Sigmoid colon (tissue), 7 donors: ENCODE measurements at places on chromosomes 3 and 15.
A peak's percentile ranks its signal among the peaks of the same experiment; 100 is the strongest.

GRCh38 chr3:141526709-141527108 lies 39.9 kb downstream of the RASA2 start:
- DNase-seq: no peak

DNA sequence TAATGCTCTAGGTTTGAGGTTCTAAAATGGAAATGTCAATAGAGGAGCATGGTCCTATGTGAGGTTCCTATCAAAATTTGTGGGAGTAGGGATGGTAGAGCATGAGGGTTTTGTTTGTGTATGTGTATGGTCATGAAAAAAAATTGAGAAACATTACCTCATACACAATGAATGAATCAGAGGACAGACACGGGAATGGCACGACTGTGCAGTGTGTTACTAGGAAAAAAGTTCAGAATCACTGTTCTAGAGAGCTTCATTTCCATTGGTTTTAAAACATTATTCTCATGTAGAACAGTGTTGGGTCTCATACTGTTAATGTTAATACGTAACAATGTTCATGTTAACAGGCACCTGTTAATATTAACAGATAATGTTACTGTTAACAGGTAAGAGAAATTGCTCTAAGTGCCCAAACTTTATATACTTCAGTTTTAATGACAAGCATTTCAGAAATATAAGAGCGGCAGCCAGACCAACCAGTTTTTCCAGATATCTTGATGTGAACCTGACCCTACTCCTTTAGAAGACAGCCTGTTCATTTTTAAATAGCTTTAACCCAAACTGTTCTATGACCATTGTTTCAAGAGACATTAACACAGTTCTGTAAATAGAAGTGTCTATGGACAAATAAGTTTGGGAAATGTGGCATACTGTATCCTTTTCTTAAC lies 48.0 kb downstream of the SLC15A2 start:
- DNase-seq: no peak

GRCh38 chr15:58148633-58149445 lies 10.7 kb downstream of the AQP9 start:
- no peak for DNase-seq

DNA sequence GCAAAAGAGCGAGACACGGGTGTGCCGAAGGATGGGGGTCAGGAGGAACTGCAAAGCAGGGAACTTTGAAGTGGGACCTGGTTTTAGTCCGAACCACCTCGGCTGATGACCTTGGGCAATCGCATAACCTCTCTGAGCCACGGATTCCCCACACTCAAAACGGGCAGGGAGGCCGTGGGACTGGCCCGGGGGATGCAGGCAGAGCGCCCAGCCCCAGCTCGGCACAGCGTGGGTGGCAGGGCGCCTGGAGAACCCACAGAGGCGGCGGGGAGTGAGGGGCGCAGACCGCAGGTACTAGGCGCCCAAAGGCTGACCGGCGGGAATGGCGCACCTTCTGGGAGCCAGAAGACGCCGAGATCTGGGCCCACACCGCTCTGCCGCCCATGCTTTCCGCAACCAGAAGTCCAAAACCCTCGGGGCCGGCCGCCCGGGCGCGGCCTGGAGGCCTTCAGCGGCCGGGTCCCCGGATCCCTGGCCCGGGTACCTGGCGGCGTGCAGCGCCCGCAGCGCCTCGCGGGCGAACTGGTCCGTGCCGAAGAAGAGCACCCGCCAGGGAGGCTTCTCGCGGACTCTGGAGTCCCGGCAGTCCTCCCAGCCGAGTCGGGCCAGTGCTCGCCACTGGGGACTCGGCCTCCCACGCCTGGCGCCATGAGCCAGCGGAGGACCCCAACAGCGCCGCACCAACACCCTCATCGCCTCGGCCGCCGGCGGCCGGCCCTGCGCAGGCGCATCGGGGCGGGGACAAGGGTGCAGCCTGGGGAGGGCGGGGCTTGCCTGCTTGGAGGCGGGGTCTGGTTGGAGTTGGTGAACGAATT lies at the start of gene MTFMT:
MTFMT (minus strand) TSS at position 719 of the 815 bp plus-strand sequence; CDS start at position 693, 26 bp downstream.
- DNase-seq: peak; percentile 95

- no peak for DNase-seq
Measured at GRCh38 chr3:16929311-16929710, 44.6 kb downstream of the PLCL2 start.

DNA sequence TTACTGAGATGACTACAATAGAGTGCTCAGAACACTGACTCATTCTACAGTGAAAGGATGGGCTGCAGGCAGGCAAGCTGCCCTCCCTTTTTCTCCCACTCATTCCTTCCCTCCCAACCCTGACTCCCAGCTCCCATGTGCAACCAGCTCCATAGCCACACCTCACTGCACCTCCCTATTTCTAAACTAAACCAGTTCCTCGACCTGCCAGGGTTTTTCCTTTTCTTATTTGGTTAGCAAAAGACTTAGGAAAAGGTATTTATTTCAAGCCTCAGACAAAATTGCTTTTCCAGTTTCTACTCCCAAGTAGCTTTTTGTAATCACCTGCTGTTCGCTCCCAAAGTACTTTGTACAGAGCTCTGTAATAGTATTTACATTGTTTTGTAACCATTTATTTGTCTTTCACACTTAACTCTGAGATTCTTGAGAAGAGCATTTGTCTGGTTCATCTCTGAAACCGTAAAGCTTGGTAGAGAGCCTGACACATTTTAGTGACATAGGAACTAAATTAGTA lies 2.2 kb downstream of the AADAC start:
- no peak for DNase-seq

DNA sequence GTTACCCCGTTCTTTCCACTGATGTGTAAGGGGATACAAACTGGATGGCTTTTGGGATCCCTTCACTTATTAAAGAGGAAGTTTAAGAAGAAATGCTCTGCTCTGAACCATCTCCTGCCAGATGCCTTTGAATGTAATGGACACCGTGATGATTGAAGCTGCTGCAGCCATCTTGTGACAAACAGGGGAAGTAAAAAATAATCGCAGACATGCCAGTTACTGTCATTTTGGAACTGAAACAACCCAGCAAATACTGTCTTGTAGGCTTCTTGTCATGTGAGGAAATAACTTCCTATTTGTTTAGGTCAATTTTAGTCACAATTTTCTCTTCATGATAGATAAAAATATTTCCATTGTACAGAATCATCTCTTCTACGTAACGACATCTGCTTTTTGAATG lies 224.0 kb downstream of the CHL1 start:
- DNase-seq: no peak

GRCh38 chr3:105444725-105445124 lies 78.0 kb downstream of the ALCAM start:
- DNase-seq: no peak

- DNase-seq: no peak
Measured at GRCh38 chr3:136787349-136787748, 31.6 kb upstream of the SLC35G2 start.

GRCh38 chr15:28989239-28989830 lies 103.6 kb downstream of the APBA2 start:
- DNase-seq: no peak

- no peak for DNase-seq
Measured at GRCh38 chr3:66577426-66578203, 76.8 kb upstream of the LRIG1 start.

DNA sequence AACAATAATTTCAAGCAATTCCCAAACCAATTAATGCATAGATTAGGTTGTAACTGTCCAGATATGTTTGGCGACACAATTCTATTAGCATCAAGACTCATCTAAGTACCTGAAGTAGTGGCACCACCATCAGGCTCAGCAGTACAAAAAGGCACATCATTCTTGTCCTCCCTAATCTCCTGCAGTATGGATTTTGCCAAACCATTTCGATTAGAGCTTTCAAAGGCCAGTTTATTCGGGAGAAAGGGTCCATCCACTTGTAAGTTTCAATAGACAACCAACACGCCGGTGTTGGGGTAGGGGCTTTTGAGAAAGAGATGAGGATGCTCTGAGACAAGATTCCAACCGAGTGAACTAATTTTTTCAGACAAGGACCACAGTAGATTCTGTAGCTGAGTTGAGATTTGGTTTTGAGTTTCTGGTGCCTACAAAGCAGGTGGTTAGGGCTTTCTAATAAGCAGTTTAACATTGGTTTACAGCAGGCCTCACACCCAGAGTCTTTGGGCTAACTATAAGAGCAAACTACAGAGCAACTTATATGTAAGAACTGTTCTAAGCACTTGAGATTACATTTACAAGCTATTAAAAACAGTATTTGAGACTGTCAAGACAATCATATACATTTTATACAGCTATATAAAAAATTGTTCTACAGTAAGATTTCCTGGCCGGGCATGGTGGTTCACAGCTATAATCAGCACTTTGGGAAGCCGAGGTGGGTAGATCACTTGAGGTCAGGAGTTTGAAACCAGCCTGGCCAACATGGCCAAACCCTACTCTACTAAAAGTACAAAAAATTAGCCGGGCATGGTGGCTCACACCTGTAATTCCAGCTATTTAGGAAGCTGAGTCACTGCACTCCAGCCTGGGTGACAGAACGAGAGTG lies 4.5 kb downstream of the RPL22L1 start:
- DNase-seq: no peak

- DNase-seq: no peak
Measured at GRCh38 chr15:85331655-85332285, 48.6 kb upstream of the AKAP13 start.

GRCh38 chr3:187963677-187964385 lies 190.1 kb upstream of the LPP start:
- DNase-seq: no peak

- no peak for DNase-seq
Measured at GRCh38 chr3:47019201-47019600, 39.7 kb downstream of the NBEAL2 start.

- peak; percentile 80 for DNase-seq
Measured at GRCh38 chr3:195900436-195901355, 7.7 kb downstream of the TNK2 start.

GRCh38 chr3:79424811-79425210 lies 343.0 kb downstream of the ROBO1 start:
- DNase-seq: no peak

DNA sequence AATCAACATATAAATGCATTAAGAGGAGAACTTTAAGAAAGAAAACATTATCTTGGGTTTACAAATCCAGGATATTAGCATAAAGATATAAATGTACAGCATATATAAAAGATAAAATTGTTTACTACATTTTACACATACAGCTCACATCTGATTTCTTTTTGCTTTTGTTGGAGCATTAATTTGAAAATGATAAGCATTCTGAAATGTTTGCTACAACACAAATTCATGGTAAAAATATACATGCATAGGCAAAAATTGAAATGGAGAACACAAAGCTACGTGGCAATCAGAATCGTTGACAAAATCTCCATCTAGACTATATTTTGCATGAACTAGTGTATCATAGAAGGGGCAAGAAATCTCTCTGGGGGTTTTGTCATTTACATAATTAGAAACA lies 159.1 kb downstream of the TIGIT start:
- DNase-seq: no peak

- no peak for DNase-seq
Measured at GRCh38 chr3:5022187-5022965, 43.1 kb downstream of the BHLHE40 start.

DNA sequence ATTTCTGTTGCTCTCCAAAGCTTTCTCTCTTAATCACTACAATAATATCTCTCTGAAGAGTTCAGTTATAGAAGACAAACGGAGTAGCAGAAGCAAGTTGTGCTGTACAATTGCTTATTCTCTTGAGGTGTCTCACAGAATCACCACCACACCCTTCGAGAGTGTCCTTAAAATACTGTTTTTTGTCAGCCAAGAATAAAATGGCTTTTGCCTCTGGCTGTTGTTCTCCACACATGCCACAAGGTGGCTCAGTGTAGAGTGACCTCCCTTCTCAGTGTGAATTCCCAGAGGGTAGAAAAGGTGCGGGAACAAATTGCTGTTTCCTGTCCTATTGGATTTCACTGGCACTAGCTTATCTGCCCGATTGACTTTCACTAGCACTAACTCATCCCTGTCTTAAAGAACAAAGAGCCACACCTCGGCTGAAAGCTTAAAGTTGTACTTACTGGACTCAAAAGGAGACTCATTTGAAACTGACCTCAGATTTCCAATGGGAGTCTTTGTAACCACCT lies 134.2 kb upstream of the SATB1 start:
- DNase-seq: no peak
